ENCODE measurements at places on chromosomes 4 and X. TPM values are rescaled to one million over a fixed set of nuclear protein-coding genes. Genes with fewer than 3 reads are reported as not detected.

HS6ST2 gene
- total RNA-seq = not detected

DNA sequence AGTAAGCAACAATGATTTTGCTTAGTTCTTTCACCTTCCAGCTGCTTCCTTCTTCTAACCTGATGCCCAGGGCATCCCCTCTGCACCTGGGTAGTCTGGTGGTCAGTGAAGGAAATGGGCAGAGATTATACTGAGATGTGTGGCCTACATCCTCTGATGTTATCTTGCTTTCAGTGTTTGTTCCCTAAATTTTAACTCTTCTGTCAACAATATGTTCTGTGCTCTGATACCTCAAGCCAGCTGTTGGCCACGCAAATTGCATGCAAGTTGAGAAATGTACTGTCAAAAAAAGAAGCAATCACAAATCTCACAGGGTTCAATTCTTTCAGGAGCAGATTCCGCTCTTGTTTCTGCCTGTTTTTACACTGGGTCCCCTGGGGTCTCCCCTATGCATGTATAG, 73.8 kb downstream of the FBXW7 start:
- no peak for DNase-seq

- DNase-seq = peak; percentile 45
Observed at GRCh38 chr4:1305781-1306455, 16.2 kb downstream of the MAEA start.

DNA sequence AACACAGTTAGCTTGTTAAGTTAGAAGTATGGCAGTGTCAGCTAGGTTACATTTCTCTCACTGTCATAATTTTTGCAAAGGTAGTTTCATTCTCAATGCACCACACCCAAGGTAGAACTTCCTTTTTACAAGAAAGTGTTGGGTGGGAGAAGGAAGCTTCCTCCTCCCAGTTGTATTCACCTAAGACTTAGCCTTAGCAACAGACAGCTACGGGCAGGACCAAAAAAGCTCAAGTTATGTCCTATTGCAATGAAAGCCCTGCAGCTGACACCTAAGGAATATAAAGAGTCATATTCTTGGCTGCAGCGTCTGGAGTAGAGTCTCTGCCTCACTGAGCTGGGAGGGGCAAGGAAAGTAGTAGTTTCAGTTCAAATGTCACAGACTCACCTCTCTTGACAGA, 25.1 kb upstream of the PRDM8 start:
- DNase-seq = peak; percentile 30

DNA sequence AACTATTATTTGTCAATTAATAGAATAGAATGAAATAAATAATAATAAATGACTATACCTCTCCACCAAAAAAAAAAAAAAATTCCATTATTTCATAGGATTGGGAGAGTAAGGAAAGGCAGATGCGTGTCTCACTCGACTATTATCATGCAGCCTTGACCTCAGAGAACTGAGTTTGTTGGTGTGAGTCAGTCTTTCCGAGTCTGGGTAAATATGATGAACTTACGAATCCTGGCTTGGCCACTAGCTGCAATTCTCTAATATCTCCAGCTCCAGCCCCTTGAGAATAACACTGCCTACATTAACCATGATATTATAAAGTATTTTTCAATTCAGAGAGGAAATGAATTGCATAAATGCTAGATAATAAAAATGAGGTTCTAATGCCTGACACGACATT, 46.6 kb upstream of the DHX15 start:
- DNase-seq = no peak

- DNase-seq = no peak
Observed at GRCh38 chr4:139560406-139561104, 4.5 kb upstream of the SETD7 start.

CYLC1 gene
- not detected for total RNA-seq

MMRN1 gene
- total RNA-seq = not detected

GRCh38 chr4:34619531-34620162, 1624.7 kb downstream of the ARAP2 start:
- DNase-seq = no peak

- DNase-seq = no peak
Observed at GRCh38 chr4:32748498-32748897, 2028.3 kb downstream of the PCDH7 start.

GRCh38 chr4:37490391-37491347, 195.5 kb downstream of the RELL1 start:
- no peak for DNase-seq

NAP1L3 gene
- 5.2 TPM for total RNA-seq

GRCh38 chr4:74446193-74446868, 1.4 kb downstream of the AREG start:
- no peak for DNase-seq

GAGE2A gene
- not detected for total RNA-seq

RNF175 gene
- total RNA-seq = 0.58 TPM

ATP1B4 gene
- total RNA-seq = not detected

DNA sequence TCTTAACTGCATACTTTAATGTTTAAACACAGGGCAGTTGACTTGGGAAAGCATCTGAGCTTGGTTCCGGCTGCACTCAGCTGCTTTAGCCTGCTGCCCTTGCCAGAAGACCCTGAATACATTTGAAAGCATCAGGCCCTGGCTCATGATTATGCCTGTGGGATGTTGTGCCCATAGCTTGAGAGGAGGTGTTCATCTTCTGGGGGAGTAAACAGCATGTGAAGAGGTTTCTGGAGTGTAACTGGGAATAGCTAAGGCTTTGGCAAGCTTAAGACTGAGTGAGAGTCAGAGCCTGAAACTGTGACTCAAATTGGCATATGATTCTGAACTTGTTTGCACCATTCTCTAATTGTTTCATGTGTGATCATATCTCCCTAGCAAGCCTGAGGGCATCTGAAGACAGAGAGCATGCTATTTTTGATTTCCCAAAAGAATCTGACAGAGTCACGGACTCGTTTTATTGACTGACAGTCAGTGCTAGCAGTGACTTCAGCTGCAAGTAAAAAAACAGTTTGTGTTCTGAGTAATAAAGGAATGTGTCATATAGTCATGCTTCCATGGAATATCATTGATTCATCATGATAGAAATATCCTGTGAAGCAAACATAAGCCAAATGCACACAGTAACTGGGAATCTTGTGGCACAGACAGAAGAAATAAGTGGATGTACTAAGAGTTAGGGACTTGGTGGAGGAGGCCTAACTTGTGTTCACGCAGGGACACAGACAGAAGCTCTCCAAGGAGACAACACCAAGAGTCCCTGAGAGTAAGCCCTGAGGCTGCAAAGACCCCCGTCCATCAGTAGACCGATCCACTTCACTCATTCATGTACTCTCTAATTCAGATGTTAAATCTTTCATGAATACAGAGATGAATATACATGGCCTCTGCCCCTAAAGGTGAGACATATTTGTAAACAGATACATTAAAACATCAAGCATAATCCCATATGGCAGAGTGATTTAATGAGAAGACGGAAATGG, 100.7 kb downstream of the SYNPO2 start:
- no peak for DNase-seq

TET2 gene
- total RNA-seq = 49.8 TPM

GRCh38 chr4:7717946-7718490, 221.6 kb downstream of the AFAP1 start:
- DNase-seq = no peak

- no peak for DNase-seq
Observed at GRCh38 chr4:62004881-62005280, 804.8 kb downstream of the ADGRL3 start.

GRCh38 chr4:3512279-3512678, 19.9 kb downstream of the LRPAP1 start:
- no peak for DNase-seq

- no peak for DNase-seq
Observed at GRCh38 chr4:139887962-139888735, 222.5 kb downstream of the MGST2 start.

FGFBP2 gene
- total RNA-seq = 8.2 TPM

DNA sequence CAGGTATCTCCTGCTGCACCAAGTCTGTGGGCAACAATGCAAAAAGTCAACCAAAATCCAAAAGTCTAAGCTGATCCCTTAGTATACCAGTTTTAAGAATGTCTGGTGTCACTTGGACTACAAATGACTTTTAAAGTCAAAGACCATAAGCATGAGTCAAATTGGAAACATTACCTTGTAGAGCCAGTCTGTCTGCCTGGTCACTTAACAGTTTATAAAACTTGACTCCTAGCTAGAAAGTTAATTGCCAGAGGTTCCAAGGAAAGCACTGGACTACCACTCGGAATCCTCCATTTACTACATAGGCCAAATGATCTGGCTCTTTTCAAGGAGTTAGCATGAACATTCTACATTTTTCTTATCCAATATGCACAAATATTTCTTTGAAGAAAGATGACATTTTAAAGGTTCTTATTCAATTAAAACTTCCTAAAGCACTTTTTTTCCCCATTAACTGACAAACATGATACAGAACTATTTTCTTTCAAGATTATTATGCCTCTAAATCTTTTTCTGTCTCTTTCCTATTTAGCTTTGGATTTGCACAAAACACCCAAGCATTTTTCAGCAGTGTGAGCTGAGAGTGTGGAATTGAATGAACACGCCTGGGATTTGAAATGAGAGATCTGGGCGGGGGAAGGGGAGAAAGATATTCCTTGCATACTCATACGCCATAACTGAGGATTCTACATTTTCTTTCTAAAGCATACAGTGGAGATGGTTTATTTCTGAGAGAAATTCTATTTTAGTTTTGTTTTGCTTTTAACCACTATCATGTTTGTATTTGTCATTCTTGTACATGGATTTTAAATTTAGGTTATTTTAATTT, 188.4 kb downstream of the SHROOM3 start:
- no peak for DNase-seq

DNA sequence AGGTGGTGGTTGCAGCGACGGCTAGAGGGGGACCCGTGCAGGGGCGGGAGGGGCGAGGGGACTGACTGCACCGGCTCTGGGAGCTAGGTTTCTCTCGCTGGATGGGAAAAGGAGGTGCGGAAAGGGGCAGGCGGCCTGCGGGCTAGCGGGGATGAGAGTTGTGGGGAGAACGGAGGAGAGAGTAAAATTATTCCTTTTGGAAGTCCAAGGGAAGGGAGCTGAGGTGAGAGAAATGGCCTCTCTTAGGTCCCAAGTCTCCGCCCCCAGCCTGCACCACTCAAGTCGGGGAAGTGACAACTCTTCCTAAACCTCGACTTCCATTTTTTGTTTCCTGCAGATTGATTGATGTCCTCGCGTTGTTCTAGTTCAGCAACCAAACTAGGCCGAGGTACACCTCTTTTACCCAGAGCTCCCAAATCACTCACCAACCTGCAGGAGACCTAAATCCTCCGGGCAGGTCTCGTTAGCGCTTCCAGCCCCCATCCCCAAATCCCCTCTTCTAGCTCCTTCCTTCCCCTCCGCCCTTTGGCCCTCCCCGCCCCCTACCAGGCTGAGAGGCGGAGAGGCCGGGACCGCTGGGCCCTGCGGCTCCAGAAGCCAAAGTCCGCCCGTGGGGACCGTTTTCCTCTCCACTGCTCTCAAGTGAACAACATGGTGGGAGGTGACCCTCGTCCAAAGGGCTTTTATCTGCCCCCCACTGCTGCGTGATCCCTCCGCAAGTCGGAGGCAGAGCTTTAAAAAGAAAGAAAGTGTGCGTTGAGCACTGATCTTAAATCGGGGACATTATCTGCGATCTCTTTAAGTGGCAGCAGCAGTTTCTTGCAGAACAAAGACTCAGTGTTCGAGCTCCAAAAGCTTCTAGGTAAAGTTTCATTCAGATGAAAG, 7.3 kb downstream of the PITX2 start:
- DNase-seq = no peak

DNA sequence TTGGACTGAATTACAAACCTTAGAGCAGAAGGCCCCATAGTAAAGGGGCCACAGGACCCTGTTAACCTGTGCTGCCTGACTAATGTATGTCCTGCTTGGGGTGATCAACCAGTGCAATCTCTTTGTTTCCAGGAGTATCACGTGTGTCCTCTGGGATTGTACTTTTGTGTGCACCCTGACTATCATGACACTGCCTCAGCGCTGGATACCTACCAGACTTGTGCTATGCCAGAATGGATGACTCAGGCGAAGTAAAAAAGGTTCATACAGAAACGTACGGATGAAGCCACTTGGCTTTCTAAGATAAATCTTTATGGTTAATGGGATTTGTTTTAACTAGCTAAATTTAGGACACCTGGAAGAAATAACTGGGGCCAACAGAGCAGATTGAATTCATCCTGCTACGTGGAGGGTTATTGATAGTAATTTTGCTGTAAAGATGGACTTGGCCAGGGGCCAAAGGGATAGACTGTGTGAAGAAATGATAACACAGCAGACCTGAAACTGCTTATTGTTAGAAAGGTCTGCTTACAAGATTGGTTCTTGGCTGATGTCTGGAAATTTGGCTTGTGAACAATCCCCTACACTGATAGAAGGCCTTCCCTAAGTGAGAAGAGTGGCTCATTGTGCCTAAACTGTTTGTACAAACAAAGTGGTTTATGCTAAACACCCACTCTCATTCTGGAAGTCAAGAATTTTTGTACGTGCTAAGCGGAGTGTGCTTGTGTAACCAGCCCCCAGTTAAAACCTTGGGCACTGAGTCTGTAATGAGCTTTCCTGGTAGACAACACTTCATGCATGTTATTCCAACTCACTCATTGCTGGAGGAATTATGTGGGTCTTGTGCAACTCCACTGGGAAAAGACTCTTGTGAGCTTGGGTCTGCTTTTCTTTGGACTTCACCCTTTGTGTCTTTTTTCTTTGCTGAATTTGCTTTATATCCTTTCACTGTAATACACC, 750.5 kb upstream of the HTR2C start:
- no peak for DNase-seq

TEX13D gene
- not detected for total RNA-seq

- DNase-seq = no peak
Observed at GRCh38 chr4:152689615-152690501, 10.1 kb upstream of the TMEM154 start.

- DNase-seq = no peak
Observed at GRCh38 chrX:135114392-135114791, 5.9 kb downstream of the ETDB start.

- DNase-seq = no peak
Observed at GRCh38 chr4:155609455-155610059, 57.1 kb upstream of the GUCY1A1 start.

- DNase-seq = no peak
Observed at GRCh38 chr4:7430368-7430964, 4.3 kb downstream of the PSAPL1 start.

DNA sequence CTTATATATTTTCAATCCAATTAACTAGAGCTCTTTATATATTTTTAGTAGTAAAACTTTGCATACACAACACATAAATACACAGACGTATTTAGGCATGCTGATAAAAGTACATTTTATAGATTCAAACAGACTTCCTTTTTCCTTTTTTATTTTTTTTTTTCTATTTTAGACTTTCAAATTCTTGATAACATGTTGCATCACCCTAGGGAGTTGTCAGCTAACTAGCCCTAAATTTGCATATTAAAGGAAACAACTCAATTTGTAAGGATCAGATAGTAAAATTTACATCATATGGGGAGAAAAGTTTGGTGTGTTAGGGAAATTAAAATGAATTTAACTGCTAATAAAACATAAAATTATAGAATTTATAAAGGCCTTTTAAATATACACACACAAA, 47.4 kb upstream of the APOOL start:
- no peak for DNase-seq

GSX2 gene
- total RNA-seq = not detected

- DNase-seq = no peak
Observed at GRCh38 chrX:95791876-95792275, 892.8 kb upstream of the DIAPH2 start.

RADX gene
- 8.9 TPM for total RNA-seq

All from CD8-positive, alpha-beta T cell (primary cell).